ENCODE measurements at places on chromosomes 1 and 21.
A peak's percentile ranks its signal among the peaks of the same experiment; 100 is the strongest.

- DNase-seq = no peak
These were observed 8.9 kb upstream of the ZNF326 start for GRCh38 chr1:89986020-89986419.

- no peak for DNase-seq
These were observed 406.5 kb downstream of the DUSP10 start for GRCh38 chr1:221335161-221336101.

DNA sequence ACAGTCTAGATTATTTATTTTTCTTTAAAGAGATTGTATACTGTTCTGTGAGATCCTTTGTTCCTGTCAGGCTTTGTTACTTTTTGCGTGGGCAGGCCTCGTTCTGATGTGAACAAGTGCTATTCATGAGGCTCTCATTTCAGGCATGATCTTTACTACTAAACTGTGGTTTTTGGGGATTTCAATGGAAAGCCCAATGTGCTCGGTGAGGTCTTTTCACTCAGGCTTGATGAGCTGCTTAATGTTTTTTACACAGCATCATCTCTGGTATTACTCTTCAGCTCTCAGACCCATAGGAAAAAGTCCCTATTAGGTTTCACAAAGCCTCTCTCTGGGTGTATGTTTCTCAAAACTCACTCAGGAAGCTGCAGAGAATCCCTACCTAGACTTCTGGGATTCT lies 419.4 kb downstream of the GPATCH2 start:
- no peak for DNase-seq

DNA sequence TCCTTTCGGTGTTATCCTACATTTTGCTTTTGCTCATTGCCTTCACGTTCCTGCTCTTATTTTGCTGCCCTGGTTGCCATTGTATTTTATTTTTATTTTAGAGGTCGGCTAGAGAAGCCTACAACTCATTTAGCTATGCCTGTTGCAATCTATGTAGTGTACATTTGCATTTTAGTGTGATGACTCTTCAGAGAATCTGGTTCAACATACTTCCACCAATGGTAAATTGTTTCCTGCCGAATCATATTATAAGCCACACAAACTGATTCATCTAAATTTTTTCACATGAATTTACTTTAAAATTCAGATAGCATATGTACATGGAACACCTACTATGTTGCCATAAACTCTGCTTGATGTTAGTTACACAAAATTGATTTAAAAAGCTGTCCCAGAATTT lies 1596.9 kb downstream of the PLA2G4A start:
- DNase-seq = no peak

DNA sequence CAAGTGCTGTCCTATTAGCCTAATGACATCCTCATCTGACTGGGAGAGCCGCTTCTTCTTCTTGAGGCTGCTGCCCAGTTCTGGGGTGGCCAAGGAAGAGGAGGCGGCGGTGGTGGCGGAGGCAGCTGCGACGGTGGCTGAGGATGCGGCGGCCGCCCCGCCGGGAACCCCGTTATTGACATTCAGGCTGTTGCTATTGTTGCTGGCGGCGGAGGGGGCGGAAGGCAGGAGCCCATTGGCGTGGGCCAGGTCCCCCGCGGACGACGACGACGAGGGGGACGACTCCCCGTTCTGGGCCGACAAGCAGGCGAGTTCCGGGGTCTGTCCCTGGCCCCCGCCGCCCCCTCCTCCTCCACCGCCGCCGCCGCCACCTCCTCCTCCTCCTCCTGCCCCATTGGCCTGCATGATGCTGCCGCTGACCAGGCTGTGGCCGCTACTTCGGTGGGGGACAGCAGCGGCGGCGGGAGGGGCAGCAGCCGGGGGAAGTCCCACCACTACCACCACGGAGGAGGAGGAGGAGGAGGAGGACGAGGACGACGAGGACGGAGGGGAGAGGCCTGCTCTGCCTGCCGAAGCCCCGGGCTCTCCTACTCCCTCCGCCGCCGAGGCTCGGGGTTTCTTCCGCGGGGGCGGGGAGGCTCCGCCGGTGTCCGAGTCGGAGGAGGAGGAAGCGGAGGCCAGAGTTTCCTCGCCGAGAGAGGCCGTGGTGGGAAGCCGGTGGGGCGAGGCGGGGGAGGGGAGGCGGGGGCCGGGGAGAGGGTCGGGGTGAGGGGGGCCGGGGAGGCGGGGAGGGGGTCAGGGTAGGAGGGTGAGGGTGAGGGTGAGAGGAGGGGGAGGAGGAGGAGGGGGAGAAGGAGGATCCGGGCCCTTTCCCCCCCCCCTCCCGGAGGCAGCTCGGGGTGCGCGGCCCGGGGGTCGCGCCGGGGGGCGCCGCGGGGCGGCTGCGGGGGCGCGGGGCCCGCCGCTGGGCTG lies 610 bp downstream of the WDR26 start:
- peak; percentile 52 for DNase-seq

Data from naive thymus-derived CD4-positive, alpha-beta T cell (primary cell).